ENCODE measurements at places on chromosomes 2 and 18.

DNA sequence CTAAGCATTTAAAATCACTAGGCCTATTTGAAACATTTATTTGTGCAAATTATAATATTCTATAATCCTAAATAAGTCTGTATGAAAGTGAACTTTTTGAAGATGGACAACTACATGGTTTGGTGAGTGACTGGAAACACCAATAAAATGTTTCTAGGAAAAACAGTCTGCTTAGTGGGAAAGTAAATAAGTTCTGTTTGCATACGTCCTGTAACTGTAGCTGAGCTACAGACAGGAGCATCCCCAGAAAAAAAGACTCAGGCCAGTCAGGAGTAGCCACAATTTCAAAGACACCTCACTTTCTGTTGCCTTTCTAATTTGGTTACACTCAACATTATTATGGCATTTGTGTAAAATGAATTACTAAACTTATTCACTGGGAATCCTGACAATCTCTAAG lies 28.4 kb upstream of the KCNJ3 start:
- DNase-seq: no peak

DNA sequence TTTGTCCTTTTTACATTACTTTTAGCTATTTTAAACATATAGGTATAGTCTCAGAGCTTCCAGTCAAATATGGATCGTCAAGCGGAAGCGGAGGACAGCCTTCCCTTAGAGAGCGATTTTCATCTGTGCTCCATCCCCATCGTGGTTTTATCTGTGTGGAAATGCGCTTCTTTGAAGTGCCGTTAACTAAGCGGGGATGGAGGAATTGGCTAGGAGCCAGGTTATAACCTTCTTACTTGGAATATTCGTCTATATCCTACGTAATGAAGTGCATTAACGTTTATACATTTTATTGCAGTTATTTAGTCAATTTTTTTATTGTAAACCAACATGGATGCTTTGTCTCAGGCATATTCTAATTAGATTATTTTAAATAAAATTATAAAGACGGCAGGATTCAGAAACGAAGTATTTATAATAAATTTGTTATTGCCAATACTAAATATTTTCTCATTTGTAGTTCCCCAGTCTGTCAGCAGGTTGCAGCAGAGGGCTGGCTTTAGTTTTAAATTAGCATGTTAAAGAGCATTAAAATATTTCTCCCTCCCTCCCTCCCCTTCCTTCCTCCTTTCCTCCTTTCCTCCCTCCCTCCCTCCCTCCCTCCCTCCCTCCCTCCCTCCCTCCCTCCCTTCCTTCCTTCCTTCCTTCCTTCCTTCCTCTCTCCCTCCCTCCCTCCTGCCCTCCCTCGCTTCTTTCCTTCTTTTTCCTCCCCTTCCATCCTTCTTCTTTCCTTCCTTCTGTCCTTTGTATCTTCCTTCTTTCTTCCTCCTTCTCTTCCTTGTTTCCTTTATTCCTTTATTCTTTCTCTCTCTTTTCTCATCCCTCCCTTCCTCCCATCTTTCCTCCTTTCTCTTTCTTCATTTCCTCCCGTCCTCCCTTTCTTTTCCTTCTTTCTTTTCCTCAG lies 80.6 kb upstream of the DOCK10 start:
- peak; percentile 3 for DNase-seq

GRCh38 chr18:76431437-76432273 lies 63.4 kb downstream of the ZNF516 start:
- DNase-seq: no peak

GRCh38 chr2:107801498-107801897 lies 25.2 kb upstream of the RGPD4 start:
- no peak for DNase-seq

GRCh38 chr2:27316655-27317412 lies 6.1 kb downstream of the MPV17 start:
- no peak for DNase-seq

- no peak for DNase-seq
These were observed 23.9 kb downstream of the PRKCE start for GRCh38 chr2:45675263-45675812.

GRCh38 chr2:65716698-65717097 lies 284.3 kb upstream of the SPRED2 start:
- DNase-seq: no peak

GRCh38 chr2:50443288-50443687 lies 588.6 kb downstream of the NRXN1 start:
- DNase-seq: no peak

DNA sequence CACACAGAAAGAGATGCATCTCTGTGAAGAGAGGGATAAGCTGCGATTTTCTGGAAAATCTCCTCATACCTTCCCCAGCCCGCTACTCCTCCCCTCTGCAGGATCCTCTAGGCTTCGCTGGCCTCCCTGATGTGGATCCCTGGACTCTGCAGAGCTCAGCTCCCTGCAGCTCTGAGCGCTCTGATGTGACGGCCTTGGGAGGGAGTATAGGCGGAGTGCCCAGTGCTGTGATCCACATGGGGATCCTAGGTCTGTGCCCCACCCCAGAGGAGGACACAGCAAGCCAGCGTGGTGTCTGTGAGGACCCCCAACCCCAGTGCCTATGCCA lies 111.0 kb downstream of the GYPC start:
- DNase-seq: no peak

GRCh38 chr18:58527285-58527951 lies 101.5 kb downstream of the ALPK2 start:
- DNase-seq: no peak

GRCh38 chr2:21358976-21359375 lies 235.2 kb downstream of the TDRD15 start:
- DNase-seq: no peak

DNA sequence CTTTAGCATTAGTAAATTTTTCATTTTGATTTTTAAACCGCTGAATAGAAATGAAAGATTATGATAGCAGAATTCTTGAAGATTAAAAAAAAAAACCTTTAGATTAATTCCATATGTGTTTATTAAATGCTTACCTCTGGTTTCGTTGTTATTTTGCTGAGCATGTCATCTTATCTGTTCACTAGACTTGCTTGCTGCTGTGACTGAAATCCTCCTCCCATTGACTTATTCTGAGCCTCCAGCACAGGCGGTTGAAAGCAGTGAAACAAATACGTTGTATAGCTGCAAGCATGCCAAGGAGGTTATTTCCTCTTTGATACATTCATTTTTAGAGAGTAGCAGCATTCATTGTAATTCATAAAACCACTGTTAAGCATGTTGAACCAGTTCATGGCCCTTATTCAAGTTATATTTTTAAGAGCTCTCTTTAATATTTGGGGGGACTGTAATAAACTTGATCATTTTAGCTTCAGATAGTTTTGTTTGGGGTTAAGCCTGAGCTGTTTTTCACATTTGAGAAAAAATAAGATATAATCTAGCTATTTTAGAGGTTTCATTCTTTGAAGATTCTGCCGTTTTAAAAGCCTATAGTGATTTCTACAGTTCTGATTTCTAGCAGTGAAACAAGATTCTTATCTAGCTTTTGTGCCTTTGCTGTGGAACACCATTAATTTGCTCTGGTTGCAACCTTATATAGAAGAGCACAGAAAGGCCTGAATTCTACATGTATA lies at the start of gene HTR2B:
Gene HTR2B, minus strand, starts transcription at position 205 of the 731 bp plus-strand sequence. CDS start 1,278 bp downstream, outside the sequence.
- peak; percentile 23 for DNase-seq

- DNase-seq: no peak
These were observed 35.4 kb downstream of the MBP start for GRCh38 chr18:77096936-77097886.

Measured in stimulated activated CD4-positive, alpha-beta T cell treated with anti-CD3 and anti-CD28 coated beads, Interleukin-1b, Interleukin-23, amount 100 ng/mL, for 48 hours (primary cell).